ENCODE measurements at places on chromosomes 1 and 21.

DNA sequence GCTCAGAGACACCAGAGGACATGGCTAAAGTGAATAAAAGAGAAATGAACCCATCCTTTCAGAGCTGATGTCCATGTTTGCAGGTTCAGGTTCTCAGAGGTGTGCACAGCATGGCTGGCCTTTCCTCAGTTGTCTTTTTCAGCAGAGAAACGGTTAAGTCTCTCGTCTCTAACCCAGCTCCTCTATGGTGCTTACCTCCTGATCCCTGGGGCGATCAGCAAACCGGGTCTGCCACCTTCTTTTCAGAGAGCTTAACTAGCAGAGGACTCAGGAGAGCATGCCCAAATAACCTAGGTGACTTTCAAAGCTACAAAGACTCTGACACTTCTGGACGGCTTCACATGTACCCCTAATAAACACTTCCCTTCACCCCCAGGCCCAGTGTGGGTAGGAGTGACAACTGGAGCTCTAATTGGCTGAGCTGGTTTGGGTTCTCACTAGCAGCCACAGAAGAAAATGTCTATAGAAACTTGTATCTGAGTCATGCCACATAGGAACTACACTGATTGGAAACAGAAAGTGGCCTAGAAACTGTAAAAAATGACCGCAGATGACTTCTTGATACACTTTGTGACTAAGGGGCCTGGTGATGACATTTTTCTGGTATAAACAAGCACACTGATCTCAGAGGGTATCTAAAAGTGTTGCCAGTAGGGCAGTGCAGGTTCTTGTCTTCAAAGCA, at the start of gene AIM2:
AIM2 (minus strand) TSS at position 329 of the 682 bp plus-strand sequence. CDS start 3,267 bp downstream, outside the sequence.
- DNase-seq: peak; percentile 90

DNA sequence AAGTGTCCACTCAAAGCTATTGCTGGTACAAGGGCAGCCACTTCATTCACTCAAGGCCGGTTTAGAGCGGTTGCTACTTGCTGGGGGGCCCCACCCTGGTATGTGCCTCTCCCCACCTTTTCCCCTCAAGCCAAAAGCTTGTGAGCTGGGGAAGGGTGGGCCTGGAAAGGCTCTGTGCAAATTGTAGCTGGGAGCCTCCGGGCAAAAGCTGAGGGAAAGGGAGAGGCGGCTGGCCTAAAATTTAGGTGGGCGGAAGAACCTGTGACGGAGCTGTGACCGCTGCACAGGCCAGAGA, 306 bp upstream of the SH3D21 start:
- DNase-seq: no peak

- DNase-seq: peak; percentile 42
Measured at GRCh38 chr1:208235982-208236761, 8.0 kb downstream of the PLXNA2 start.

DNA sequence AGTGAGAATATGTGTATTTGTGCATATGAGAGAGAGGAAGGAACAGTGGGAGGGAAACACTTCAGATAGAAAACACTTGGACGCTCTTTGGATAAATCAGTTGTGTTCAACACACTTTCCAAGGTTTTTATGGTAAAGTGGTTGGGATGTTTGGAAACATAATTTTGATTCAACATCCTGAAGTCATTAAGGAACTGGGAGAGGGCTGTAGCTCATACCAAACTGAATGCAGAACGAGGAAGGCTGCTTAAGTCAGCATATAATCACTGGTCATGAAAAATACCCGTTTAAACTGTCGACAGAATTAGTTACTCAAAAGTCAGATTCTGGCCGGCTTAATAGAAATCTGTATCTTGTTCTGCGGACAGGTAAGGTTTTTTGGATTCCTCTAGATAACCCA, 14.9 kb downstream of the LIX1L start:
- DNase-seq: no peak

DNA sequence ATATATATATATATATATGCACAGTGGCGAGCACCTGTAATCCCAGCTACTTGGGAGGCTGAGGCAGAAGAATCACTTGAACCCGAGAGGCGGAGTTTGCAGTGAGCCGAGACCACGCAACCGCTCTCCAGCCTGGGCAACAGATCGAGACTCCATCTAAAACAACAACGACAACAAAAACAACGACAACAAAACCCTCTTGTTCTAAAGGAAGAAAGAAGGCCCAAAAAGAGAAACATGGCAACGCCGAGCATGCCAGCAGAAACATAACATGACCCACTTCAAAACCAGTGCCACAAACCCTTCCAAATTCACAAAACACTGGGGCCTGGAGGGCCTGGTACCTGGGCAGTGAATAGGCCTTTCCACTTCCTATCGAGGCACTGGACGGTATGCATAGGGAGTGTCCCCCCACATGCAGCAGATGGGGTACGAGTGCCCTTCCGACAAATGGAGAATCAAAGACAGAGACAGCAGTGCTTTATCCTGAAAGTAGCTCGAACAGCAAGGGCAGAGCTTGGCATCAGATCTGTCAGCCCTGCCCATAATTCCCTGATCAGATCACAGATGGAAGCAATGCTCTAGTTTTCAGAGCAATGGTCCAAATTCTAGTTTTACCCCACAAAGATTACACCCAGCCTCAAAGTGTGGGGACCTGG, 52.0 kb downstream of the TOMM20 start:
- no peak for DNase-seq

- peak; percentile 68 for DNase-seq
Measured at GRCh38 chr1:40394491-40395172, 21.1 kb downstream of the SMAP2 start.

DNA sequence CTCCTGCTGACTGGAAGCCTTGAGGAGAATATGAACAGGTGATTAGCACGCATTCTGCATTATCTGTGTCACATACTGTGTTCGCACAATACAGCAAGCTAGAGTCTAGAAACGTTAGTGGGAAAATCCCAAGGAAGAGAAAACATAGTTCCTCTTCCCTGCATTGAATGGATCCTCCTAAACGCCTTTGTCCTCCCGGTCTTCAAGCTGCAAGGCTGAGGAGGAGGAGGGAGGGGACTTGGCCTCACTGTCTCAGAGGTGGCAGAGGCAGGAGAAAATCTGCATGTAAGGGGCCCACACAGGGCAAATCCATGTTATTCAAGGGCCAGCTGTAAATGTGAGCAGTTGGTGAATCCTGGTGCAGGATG, 34.4 kb downstream of the WNT9A start:
- DNase-seq: no peak

GRCh38 chr1:156696755-156697154, 8.6 kb downstream of the CRABP2 start:
- no peak for DNase-seq

- no peak for DNase-seq
Measured at GRCh38 chr1:76593618-76594017, 273.7 kb upstream of the ST6GALNAC5 start.

DNA sequence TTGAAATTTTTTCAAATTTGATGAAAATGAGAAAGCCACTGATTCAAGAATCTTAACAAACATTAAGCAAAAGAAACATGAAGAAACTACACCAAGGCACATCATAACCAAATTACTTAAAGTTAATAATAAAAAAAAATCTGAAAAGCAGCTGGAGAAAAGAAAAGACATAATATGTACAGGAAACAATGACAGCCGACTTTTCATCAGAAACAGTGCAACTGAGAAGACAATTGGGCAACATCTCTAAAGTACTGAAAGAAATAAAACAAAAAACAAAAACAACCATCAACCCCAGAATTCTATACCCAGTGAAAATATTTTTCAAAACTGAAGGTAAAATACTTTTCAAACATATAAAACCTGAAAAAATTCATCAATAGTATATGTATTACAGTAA, 73.8 kb upstream of the DMRTA2 start:
- DNase-seq: no peak

DNA sequence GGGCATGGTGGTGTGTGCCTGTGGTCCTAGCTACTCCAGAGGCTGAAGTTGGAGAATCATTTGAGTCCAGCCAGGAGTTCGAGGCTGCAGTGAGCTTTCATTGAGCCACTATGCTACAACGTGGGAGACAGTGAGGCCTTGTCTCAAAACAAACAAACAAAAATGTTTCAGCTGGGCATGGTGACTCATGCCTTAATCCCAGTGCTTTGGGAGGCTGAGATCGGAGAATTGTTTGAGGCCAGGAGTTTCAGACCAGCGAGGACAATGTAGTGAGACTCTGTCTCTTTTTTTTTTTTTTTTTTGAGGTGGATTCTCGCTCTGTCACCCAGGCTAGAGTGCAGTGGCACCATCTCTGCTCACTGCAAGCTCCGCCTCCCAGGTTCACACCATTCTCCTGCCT, 5.0 kb upstream of the RPL5 start:
- no peak for DNase-seq

DNA sequence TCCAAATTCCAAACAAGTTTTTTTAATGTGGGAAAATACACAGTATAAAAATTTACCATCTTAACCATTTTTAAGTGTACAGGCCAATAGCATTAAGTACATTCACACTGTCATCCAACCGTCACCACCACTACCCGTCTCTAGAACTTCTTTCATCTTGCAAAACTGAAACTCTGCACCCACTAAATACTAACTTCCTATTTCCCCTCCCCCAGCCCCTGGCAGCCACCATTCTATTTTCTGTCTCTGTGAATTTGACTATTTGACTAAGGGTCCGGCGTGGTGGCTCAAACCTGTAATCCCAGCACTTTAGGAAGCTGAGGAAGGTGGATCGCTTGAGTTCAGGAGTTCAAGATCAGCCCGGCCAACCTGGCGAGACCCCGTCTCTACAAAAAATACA, 36.1 kb downstream of the CLSTN1 start:
- DNase-seq: peak; percentile 83

GRCh38 chr21:37196847-37197246, 70.3 kb downstream of the VPS26C start:
- DNase-seq: no peak

- DNase-seq: no peak
Measured at GRCh38 chr1:208222376-208223126, 21.6 kb downstream of the PLXNA2 start.

DNA sequence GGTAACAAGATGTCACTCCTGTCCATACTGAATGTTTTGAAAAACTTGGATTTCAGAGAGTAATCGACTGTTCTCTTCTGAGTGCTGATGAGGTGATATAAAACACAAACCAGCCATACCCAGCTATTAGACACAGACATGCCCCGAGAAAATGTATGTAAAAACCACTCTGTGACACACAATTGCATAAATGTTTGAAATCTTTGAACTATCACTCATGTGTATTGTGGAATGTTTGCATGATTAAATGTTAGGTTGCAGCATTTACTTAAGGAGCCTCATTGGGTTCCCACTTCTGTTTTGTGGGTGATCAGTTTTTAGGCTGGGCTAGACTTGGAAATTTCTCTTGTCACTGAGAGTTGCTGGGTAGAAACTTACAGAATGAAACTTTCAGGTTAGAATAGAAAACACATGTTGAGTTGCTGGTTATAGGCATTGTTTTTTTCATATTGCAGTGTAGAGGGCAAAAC, 270.4 kb upstream of the B3GALT2 start:
- no peak for DNase-seq

GRCh38 chr21:15797577-15798363, 68.0 kb downstream of the USP25 start:
- no peak for DNase-seq
